Activated T-helper 1 cell treated with anti-CD3 and anti-CD28 coated beads, Interleukin-2, amount 50 U/mL, for 16 hours (primary cell): ENCODE measurements at places on chromosomes 6 and 20.

GRCh38 chr20:56171087-56172012 is 77.2 kb upstream of the MC3R start:
- no peak for DNase-seq

- no peak for DNase-seq
Measured at GRCh38 chr6:45590696-45591184, 213.0 kb upstream of the SUPT3H start.

DNA sequence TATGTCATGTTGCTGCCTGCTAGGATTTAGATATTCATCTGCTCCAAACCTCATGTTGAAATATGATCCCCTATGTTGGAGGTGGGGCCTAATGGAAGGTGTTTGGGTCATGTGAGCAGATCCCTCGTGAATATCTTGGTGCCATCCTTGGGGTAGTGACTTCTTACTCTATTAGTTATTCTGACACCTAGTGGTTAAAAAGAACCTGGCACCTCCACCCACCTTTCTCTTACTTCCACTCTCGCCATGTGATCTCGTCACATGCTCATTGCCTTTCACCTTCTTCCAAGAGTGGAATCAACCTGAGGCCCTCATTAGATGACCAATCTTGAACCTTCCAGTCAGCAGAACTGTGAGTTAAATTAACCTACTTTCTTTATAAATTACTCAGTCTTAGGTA is 549.4 kb upstream of the SYNCRIP start:
- DNase-seq, result no peak

DNA sequence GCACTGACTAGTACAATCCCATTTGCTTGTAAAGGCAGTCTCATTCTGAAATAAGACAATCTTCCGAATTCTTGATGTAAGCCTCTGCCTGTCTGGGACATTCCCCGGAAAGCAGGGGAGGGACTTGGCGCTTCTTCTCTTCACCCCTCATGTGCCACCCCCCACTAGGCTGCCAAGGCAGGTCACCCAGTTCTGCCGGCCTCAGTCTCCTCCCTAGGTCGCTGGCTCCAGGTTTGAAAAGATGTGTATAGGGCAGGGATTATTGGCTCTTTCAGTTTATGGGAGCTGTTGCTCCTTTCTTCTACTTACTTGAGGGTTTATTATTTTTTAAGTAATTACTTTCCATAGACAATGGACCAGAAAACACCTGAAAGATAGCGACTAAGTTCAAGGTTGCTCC is 158.1 kb upstream of the RPS6KA2 start:
- no peak for DNase-seq

GRCh38 chr6:159726255-159726917 is 920 bp upstream of the WTAP start:
- no peak for DNase-seq

- peak; percentile 11 for DNase-seq
Measured at GRCh38 chr6:43308101-43308989, at the start of gene CRIP3. Gene CRIP3, minus strand, starts transcription at chr6:43308826. Its CDS starts 34 bp downstream, at chr6:43308792.

- DNase-seq, result no peak
Measured at GRCh38 chr20:20668639-20669038, 43.8 kb downstream of the RALGAPA2 start.

DNA sequence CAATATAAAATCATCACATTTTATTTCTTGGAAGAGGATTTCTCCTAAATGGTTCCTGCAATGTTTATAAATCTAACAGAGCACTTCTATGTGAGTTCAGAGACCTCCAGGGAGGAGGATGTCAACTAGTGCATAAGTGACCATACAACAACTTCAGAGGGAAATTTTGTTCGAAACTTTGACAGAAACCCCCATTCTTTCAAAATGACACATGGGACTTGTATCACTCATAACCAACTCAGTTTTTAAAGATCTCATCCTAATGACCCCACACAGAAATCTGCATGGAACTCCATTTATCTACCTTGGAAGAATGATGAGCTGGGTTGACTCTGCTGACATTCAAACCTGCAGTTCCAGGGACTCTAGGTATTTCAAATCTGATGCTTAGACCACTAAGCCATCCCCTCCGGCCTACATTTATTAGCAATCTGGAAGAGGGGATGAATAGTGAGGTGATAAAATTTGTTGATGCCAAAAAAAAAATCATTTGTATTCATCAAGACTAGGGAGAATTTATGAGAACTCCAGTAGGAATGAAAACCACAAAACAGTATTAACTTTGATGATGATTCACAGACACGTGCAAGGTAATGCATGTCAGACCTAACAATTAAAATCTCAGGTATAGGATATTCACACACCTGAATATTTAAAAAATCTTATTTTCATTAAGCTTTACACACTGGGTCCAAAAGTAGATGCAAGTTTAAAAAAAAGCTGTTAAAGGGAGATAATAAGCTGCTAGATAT is 153.0 kb downstream of the REV3L start:
- no peak for DNase-seq

GRCh38 chr20:47670913-47671312 is 114.4 kb downstream of the SULF2 start:
- DNase-seq, result no peak
